ENCODE measurements at places on chromosomes 3 and 15.

DNA sequence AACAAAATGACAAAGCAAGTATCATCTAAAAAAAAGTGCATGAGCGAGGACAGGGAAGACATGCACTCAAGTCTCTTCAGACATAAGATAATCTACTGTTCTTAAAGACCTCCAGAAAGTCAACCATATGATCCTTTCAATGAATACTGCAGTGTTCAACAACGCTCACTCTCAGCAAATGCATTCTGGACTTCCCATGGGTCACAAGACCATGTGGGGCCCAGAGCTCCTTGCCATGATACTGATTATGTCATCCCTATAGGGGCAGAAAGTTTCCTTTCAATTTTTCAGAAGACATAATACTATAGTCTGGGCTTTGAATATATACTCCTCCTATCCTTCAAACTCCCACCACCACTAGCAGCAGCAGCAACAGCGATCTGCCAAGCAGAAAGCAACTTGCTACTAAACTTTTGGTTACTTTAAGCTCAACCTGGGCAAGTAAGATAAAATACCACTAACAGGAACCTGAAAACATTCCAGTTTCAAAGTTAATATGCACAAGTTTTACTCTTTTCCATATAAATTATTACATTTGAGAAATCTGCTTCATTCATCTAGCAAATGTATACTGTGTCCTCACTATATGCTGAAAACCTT, 143.5 kb downstream of the ADAM10 start:
- no peak for DNase-seq

- no peak for DNase-seq
These were observed 36.3 kb upstream of the POLG start for GRCh38 chr15:89370978-89371227.

DNA sequence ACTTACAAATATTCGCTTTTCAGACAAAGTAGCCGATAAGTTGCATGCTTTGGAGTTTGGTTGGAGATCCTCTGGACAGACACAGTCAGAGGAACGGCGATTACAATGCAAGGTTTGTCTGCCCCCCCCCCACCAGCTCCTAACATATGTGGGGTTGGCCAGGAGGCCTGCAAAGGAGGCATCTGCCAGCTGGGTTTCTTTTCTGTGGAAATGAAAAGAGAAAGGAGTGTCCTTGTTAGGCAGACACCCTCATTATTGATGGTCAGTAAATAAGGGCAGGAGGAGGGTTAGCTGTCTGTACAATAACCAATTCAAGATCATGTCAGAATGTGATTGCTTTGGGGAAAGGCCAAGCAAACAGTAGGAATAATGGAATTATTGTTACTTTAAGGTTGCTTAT, 49.1 kb downstream of the TLNRD1 start:
- no peak for DNase-seq

- DNase-seq = no peak
These were observed at the start of gene SPATA12 for GRCh38 chr3:57060089-57060821. Gene SPATA12, plus strand, starts transcription at chr3:57060664. Its CDS starts 13,031 bp downstream, at chr3:57073695.

DNA sequence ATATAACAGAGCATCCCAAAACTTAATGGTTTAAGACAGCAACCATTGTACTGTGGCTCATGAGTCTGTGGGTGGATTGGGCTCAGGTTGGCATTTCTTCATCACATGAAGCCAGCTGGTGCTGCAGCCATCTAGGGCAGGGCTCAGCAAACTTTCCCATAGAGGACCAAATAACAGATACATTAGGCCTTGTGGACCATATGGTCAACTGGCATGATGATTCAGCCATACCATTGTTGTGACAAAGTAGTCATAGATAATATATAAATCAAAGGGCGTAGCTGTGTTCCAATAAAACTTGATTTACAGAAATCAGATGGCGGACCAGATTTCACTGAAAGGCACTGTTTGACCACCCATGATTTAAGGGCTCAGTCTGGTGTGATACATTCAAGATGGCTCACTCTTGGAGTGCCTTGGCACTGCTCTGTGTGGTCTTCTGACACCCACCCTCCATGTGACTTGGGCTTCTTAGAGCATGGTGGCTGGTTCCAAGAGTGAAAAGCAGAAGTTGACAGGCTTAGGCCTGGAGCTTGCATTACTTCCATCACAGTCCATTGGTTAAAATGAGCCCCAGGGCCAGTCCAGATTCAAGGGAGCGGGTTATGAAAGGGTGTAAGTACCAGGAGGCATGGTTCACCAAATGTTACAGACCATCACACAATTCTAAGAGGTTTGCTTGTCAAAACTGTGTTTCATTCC, 40.8 kb upstream of the BHLHE40 start:
- no peak for DNase-seq

GRCh38 chr15:31502541-31503229, 176.1 kb downstream of the KLF13 start:
- no peak for DNase-seq

DNA sequence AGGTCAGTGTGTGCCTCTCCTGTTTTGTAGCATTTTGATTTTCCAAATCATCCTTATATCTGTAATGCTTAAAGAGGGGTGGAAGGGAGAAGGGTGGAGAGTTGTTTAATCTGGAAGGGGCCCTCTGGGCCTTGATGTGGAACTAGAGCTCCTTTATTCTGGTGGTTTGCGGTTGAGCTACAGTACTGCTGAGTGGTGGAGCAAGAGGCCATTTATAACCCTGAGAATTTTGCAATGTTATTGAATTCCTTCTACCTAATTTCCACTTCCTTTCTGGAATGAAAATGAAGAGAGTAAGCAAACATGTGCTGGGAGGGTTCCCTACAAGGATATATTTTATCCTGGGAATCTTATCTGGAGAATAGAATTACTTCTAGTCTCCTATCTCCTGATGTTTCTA, 35.3 kb upstream of the TUBGCP5 start:
- no peak for DNase-seq

GRCh38 chr3:151382671-151383070, 1.9 kb downstream of the P2RY12 start:
- DNase-seq = no peak

DNA sequence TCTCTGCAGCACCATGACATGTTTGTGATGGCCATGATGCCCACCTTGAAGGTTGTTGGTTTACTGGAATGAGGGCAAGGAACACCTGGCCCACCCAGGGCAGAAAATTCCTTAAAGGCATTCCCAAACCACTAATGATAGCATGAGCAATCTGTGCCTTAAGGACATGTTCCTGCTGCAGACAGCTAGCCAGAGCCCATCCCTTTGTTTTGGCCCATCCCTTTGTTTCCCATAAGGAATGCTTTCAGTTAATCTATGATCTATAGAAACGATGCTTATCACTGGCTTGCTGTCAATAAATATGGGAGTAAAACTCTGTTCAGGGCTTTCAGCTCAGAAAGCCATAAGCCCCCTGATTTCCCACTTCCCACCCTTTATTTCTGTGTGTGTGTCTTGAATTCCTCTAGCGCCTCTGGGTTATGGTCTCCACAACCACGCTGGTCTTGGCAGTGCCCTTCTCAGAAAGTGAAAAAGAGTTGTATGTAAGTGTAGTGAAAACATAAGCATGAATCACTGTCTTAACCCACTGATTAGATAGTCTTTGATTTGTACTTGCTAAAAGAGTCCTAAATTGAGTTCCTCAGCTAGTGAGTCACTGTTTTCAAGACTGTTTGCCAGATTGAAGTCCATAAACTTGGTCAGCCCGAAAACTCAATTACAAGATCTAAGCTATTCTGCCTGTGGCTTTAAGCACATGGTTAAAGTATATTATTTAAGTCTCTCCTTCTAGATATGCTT, 19.0 kb upstream of the CCR2 start:
- no peak for DNase-seq

GRCh38 chr15:55740981-55741832, 1.7 kb downstream of the PRTG start:
- no peak for DNase-seq

GRCh38 chr3:59839810-59840515, 790.1 kb upstream of the CFAP20DC start:
- DNase-seq = peak; percentile 18

GRCh38 chr3:176807938-176808337, 389.3 kb downstream of the TBL1XR1 start:
- no peak for DNase-seq

GRCh38 chr15:89116404-89116803, 28.1 kb downstream of the ABHD2 start:
- no peak for DNase-seq

DNA sequence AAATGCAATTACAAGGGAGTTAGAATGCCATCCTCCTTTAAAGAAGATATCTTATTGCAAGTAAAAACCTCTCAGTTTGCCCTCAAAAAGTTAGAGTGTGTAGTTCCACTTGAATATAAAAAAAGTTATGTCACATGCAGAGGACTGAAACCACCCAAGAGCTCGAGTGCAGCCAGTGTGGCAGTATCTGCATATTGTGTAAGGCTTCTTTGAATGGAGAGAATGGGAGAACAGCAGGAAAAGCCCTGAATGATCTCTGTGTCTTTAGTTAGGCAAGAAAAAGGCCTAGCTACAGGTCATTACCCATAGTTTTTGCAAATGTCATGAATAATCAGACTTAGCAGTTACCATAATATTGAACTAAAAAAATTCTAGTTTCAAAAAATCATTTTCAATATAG, 13.9 kb upstream of the TEX9 start:
- no peak for DNase-seq

- DNase-seq = no peak
These were observed at the start of gene ACP3 for GRCh38 chr3:132317229-132317948. Gene ACP3, plus strand, starts transcription at chr3:132317407. Its CDS starts 50 bp downstream, at chr3:132317457.

- DNase-seq = no peak
These were observed 95.6 kb downstream of the ECT2 start for GRCh38 chr3:172846103-172846561.

DNA sequence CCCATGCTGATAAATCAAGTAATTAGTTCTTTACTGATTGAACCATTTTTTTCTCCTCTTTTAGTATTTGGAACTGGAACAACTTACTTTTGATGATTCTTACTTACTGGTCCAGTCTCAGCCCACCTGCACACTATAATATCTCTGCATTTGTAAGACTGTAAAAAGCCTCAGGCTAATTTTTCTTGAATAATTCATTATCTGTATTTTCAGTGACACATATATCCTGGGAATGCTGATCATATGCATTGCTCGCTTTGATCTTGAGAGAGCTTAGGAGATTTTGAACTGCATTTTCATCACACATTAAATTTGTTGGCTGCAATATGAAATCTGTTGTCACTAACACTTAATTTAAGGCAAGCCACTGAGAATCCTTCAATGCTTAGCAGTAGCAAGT, 760.6 kb downstream of the EDEM1 start:
- no peak for DNase-seq

DNA sequence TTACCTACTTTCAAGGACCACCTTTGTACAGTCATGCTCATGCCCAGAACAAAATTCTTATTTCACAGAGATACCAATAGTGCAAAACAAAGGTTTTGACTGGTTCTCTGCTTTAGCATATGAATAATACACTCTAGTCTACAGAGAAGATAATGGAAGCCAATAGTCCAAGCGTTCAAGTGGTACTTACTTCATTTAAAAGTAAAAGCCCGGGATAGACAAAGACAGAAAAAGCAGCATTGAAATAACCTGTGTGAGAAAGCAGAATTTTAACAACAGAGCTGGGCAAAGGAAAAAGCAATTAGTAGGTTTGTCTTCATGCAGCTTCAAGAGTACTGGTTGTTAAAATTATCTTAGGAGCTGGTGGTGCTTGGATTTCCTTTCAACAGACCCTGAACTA, 848.3 kb downstream of the FHIT start:
- DNase-seq = no peak

DNA sequence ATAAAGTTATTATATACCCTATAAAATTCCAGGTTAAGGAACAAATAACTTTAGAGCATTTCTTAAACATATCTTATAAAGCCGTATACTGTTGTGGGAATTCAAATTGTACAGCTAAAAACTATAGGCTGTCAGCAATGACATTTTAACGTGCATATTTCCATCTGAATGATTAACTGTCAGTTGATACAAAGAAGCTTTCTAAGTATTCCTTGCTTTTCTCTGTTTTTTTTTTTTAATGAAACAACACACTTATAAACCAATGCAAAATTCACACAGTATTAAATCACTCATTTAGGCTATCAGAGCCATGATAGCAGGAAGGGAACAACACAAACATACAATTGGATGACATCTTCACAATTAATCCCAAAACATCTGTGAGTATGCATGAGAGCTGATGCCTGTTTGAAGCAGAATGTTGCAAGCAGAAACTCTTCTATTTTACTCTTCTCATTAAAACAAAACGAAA, 61.9 kb downstream of the CTDSPL start:
- no peak for DNase-seq

DNA sequence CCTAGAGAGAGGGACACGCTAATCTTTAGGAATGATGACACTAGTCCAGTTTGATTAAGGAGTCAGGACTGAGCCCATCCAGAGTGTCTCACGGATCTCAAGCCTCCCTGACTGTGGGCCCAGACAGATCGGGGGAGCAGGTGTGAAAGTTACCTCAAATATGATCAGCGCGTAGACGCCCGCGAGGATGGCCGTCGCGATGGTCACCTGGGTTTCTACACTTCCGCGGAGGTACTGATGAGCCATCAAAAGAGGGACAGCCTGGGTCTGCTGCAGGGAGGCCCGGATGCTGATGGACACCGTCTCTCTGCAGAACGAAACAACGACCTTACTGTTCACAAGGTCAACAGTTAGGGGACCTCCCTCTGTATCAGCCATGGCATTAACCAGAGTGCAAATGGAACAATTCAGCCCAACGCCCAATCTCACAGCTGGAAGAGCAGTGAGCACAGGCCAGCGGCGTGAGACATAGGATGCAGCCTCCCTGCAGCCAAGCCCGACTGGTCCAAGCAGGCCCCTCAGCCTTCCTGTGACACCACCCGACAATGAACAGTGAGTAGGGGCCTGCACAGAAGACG, 84.4 kb downstream of the OCA2 start:
- DNase-seq = no peak

DNA sequence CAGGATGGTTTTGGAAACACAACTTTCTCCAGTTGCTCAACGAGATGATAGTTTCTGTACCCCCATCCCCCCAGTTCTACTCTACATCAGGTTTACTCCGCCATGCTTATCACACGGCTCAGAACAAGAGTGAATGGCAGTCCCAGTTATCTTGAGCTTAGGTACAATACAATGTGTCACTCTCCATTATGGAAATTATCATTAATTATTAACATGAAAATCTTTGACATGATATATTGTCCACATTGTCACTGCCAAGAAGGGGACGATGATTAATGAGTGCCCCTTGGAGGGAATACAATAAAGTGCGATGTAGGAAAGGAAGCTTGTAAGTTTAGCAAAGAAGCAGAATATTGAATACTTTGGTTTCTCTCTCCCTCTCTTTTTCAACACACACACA, 252.6 kb upstream of the CFAP20DC start:
- no peak for DNase-seq

GRCh38 chr3:6421666-6422445, 439.1 kb upstream of the GRM7 start:
- no peak for DNase-seq

GRCh38 chr3:72082186-72082715, 297.3 kb upstream of the PROK2 start:
- DNase-seq = no peak

- no peak for DNase-seq
These were observed 9.4 kb downstream of the IMPG2 start for GRCh38 chr3:101310978-101311375.

GRCh38 chr15:41746802-41747201, 27.5 kb upstream of the MAPKBP1 start:
- no peak for DNase-seq
